ENCODE measurements at places on chromosomes 2 and 18. TPM values are rescaled to one million over a fixed set of nuclear protein-coding genes. Genes with fewer than 3 reads are reported as not detected.

DNA sequence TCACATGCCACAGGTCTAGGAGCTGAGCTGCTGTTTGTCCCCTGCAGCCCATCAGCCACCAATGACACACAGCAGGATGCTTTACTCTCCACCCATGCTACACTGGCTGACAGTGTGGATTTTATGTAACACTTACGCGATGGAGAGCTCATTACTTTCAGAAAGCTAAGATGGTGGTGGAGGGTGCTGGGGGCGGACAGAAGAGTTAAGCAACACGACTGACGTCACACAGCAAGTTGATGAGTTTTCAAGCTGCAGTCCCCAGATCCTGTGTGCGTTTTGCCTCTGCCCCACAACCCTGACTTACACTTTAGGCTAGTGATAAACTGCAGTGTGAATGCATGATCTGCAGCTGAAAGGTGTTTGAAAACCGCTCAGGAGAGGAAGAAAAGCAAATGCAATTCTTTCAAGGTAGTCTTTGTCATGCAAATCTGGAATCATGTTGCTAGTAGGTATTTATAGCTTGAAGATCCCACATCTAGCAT, 42.4 kb downstream of the MRPS5 start:
- DNase-seq = no peak

RAD51AP2 gene
- total RNA-seq = 0.14 TPM

SERPINB7 gene
- total RNA-seq = 3.1 TPM

MAPK4 gene
- 6.0 TPM for total RNA-seq

SERPINB5 gene
- 2.3 TPM for total RNA-seq

DNA sequence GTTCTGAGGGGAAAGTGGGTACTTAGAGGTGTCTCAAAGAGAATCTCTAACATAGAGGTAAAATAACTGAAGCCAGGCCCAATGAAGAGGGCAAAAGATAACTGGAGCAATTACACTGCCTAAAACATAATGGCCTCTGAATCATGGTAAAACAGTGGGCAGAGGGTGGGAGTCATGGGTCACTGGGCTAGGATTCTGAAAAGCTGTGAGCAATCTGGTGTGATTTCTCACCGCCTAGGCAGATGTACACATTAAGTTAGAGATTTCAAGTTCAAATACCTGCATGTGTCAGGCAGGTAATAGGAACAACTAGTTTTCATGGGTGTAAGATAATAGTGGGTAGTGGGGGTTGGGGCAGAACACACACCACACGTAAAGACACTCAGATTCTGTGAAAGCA, 45.6 kb downstream of the INSIG2 start:
- DNase-seq = no peak

GRCh38 chr18:70246061-70246466, 40.6 kb upstream of the RTTN start:
- no peak for DNase-seq

MAP2 gene
- 58.1 TPM for total RNA-seq

- DNase-seq = no peak
Observed at GRCh38 chr18:24014986-24015638, 558 bp downstream of the TTC39C start.

DNA sequence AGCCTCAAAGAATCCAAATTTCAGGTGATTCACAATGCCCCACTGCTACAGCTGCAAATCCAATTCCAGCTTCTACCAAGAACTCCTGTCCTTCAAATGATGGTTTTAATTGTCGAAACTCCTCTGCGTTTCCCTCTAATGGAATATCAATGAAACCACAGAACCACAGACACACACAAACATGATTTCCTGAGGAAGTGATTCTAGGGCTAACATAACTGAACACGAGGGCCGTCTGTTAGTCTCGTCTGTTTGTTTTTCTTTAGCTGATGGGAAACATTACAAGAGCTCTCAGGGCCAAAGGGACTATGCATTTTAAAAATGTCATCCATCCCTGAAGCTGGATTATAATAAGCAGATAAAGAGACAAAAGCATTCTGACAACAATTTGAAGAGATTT, 59.4 kb downstream of the RNF152 start:
- DNase-seq = no peak

GRCh38 chr18:41938445-41938844, 16.6 kb upstream of the PIK3C3 start:
- peak; percentile 80 for DNase-seq

GRCh38 chr2:143856978-143857377, 662.9 kb downstream of the ZEB2 start:
- DNase-seq = no peak

DNA sequence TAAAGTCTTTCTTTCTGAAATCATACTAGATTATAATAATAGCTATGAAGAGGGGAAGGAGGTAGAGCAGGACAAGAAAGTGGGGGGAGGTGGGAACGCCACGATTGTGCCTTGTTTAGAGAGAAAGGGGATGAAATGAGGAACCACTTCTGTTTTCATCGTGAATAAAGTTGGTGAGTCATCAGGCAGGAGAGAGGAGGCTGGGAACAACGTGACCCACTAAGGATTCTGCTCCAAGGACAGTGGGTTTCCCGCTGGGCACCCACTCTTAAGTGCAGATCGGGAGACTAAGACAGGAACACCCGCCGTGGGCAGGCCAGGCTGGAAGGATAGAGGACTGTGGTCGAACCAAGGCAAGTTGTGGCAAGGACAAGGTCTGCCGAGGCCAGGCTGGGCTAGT, 158.2 kb downstream of the L3MBTL4 start:
- DNase-seq = no peak

GRCh38 chr2:105904938-105905337, 160.2 kb downstream of the NCK2 start:
- no peak for DNase-seq

MROH2A gene
- total RNA-seq = not detected

GRCh38 chr18:34710934-34711333, 836 bp downstream of the DTNA start:
- no peak for DNase-seq

GRCh38 chr18:77949355-77949973, 699.8 kb downstream of the GALR1 start:
- no peak for DNase-seq

GRCh38 chr18:7567474-7568425, 634 bp downstream of the PTPRM start:
- DNase-seq = no peak

HOXD12 gene
- not detected for total RNA-seq

GRCh38 chr2:177733322-177733855, 339.2 kb downstream of the PDE11A start:
- DNase-seq = no peak

GRCh38 chr2:197294260-197294659, 16.3 kb downstream of the ANKRD44 start:
- DNase-seq = no peak

DNA sequence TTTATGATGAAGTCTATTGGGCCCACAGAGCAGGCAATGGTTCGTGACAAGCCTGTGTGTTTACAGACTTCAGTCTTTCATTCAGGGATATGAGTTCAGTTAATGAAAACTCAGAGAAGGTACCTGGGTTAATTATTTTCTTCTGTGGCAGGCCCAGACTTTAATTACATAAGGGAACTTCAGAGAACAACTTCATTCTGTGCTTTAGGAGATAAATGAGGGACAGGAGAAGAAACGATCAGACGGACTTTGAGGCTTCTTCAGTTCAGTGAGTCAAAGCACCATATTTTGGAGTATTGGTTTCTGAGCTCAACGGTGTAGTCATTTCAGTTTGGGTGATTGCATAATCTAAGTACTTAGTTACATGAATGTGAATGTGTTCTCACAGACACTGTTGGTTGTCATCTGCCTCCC, 203.0 kb upstream of the KCNJ3 start:
- peak; percentile 35 for DNase-seq

DNA sequence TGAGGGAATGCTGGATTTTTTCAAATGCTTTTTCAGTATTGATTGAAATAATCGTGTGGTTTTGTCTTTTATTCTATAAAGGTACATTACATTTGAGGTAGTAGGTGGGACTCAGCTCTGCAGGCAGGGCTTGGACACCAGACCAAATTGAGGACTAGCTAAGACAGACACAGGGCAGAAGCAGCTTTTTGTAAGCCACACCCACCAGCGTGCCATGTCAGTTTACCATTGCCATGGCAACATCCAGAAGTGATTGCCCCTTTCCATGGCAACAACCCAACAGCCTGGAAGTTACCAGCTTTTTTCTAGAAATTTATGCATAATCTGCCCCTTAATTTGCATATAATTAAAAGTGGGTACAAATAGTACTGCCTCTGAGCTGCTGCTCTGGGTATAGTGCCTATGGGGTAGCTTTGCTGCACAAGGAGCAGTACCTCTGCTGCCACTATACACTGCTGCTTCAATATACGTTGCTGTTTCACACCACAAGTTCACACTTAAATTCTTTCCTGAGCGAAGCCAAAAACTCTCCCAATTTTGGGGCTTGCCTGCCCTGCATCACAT, 23.6 kb upstream of the VWA3B start:
- DNase-seq = no peak

- no peak for DNase-seq
Observed at GRCh38 chr2:172415157-172415864, 12.1 kb upstream of the ITGA6 start.

GRCh38 chr18:45014047-45014501, 333.4 kb downstream of the SETBP1 start:
- DNase-seq = peak; percentile 68

GRCh38 chr2:217650716-217651360, 352.0 kb downstream of the TNS1 start:
- peak; percentile 86 for DNase-seq

ABCG5 gene
- total RNA-seq = not detected

SLC5A6 gene
- 52.1 TPM for total RNA-seq

DNA sequence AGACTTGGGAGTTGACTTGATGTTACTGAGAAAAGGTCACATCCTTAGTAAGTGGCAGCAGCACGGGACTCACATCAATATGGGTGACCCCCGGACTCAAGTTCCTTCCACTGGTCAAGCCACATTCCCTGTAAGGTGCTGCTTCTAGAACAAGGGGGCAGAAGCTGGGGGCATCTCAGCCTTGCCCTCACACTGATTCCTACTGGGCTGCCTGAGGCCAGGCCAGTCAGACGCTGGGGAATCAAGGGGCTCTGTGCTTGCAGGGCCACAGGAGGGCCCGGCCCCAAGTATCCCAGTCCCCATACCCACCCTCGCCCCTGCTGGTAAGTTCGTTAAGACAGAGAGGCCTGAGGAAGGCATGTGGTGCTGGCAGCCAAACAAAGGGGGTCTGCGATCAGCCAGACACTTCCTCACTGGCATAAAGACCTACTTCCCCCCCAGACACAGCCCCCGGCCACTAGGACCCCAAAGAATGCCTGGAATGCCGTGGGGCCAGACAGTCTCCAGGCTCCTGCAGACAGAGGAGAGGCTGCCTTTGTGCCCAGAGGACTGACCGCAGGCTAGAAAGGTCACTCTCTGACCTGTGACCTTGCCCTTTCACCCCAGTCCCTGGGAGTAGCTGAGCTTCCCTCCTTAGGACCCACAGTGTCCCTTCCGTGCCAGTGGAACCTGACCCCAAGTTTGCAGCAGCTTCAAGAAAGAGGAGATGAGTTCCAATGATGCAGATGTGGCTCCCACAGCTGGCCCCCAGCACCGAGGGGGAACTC, 83.6 kb downstream of the HS1BP3 start:
- no peak for DNase-seq

- no peak for DNase-seq
Observed at GRCh38 chr2:38704664-38705063, 38.8 kb downstream of the GALM start.

DYNAP gene
- not detected for total RNA-seq

DNA sequence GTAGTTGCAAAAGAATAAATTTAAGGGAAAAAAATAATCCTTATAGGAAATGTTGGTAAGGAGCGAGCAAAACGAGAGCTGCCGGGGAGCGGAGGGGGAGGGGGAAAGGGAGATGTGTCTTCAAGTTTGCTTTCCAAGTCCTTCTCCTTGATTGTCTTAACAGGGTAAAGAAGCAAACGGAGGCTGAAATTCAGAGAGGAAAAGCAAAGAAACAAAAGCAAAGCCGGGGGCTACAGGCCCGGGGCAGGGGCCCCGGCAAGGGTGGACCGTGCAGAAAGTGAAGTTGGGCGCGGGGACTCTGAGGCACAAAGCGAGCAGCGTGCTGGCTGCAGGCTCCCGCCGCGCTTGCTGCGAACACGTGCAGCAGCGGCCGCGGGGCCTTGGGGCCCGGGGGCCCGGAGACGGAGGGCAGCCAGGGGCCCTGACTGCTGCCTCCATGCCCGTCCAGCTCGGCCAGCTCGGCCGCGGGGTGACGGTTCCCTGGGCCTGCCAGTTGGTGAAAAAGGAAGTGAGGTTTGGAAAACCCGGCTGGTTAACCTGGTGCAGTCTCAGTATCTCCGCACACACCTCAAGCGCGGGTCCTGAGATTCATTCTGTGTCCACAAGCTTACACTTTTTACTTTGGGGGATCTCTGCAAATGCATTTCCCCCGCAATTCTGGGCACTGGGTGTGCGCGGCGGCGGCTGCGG, 4.1 kb downstream of the BCL11A start:
- DNase-seq = no peak

DNA sequence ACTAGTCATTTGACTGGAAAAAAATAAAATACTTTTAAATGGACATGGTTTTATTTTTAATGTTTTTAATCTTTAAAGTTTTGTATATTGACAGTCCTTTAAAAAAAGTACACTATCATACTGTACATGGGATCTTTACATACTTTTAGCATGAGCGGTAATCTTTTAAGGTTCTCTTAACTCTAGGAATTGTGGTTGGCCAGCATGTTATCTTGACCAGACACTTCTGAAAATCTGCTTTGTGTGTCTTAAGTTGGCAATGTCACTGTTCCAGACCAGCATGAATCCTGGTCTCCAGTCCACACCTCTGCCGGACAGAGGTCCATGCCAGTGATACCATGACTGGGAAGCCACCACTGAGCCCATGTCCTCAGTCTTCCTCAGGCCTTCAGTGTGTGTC, 17.7 kb downstream of the ITGB1BP1 start:
- no peak for DNase-seq

PDK1 gene
- total RNA-seq = 11.8 TPM

HOXD3 gene
- total RNA-seq = 9.2 TPM

GRCh38 chr2:20216130-20217025, 8.6 kb downstream of the SDC1 start:
- no peak for DNase-seq

GRCh38 chr2:63849381-63850203, 7.9 kb downstream of the UGP2 start:
- DNase-seq = no peak

DNA sequence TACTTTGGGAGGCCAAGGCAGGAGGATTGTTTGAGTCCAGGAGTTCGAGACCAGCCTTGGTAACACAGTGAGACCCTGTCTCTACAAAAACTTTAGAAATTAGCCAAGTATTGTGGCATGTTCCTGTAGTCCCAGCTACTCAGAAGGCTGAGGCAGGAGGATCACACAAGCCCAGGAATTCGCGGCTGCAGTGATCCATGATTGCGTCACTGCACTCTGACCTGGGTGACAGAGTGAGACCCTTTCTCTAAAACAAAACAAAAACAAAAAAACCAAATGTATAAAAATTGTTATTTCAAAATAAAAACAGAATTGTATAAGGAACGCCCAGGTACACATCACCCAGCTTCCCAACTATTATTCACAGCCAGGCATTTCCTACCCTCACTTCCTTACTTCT, 54.1 kb upstream of the GPR155 start:
- DNase-seq = no peak

CDC42EP3 gene
- total RNA-seq = 76.3 TPM

GRCh38 chr2:217662984-217663602, 339.7 kb downstream of the TNS1 start:
- no peak for DNase-seq
